Left ventricle myocardium superior (tissue), 1 donor: ENCODE measurements at places on chromosomes 12 and 14. TPM values are rescaled to one million over a fixed set of nuclear protein-coding genes. Genes with fewer than 3 reads are reported as not detected.

DNA sequence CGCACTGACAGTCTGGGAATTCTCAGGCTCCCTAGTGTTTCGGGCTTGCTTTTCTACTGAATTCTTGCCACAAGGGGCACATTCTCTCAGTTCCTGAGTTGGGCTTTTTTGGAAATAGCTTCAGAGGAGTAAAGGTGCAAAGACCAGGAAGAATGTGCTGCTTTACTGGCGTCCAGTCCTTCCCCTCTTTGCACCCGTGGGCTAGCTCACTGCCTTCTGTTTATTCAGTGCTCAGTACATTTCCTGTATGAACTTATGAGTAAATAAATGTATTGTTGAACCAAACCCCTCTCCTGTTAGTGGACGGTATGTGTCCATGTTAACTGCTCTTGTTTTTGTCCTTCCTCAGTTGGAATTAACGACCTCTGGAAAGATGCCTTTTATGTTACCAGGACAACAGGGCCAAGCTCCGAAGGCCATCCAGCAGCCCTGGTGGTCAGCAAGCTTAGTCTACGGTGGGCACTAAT is 24.0 kb downstream of the GSG1 start:
- no peak for DNase-seq

Gene SERPINA5
- total RNA-seq: 4.0 TPM

Gene PNN
- total RNA-seq: 29.0 TPM

Gene EID3
- total RNA-seq: 0.97 TPM

- no peak for DNase-seq
Observed at GRCh38 chr12:95386051-95386450, 87.9 kb upstream of the METAP2 start.

Gene PLEKHD1
- 0.37 TPM for total RNA-seq

GRCh38 chr12:120668868-120669840 is 17.8 kb upstream of the MLEC start:
- DNase-seq: no peak

- no peak for DNase-seq
Observed at GRCh38 chr12:60240891-60241290, 645.1 kb downstream of the SLC16A7 start.

DNA sequence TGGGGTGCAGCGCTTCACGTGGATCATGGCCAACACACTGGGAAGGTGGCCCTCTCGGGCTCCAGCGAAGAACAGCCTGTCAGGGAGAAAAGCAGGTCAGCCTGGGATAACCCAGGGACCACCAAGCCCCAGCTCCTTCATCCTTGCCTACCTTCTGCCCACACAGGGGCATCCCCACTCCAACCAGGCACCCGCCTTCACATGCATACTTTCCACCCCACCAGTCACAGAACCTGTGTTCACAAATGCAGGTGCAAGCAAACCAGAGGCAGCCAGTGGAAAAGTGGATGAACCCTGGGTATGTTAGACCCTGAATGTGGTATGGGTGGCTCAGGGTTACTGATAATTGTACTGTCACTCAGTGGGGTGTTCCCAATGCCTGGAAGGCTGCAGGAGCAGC is 12.4 kb upstream of the CEBPE start:
- no peak for DNase-seq

Gene APOF
- total RNA-seq: not detected

Gene SPPL3
- 34.6 TPM for total RNA-seq

Gene MDGA2
- total RNA-seq: not detected

DNA sequence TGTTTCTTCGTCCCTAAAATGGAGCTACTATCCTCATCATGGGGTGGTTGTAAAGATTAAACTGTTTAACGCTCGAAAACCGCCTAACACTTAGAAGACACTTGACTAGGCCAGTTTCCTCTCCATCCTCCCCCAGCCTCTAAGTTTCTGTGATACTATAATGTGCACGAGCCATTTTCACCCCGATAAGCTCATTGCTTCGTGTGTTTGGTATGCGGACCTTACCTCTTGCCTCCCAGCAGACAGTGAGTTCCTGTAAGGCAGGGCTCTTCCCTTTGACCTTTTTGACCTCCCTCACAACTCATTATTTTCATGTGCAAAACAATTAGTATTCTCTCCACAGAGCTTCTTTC is 499 bp upstream of the GXYLT1 start:
- no peak for DNase-seq

DNA sequence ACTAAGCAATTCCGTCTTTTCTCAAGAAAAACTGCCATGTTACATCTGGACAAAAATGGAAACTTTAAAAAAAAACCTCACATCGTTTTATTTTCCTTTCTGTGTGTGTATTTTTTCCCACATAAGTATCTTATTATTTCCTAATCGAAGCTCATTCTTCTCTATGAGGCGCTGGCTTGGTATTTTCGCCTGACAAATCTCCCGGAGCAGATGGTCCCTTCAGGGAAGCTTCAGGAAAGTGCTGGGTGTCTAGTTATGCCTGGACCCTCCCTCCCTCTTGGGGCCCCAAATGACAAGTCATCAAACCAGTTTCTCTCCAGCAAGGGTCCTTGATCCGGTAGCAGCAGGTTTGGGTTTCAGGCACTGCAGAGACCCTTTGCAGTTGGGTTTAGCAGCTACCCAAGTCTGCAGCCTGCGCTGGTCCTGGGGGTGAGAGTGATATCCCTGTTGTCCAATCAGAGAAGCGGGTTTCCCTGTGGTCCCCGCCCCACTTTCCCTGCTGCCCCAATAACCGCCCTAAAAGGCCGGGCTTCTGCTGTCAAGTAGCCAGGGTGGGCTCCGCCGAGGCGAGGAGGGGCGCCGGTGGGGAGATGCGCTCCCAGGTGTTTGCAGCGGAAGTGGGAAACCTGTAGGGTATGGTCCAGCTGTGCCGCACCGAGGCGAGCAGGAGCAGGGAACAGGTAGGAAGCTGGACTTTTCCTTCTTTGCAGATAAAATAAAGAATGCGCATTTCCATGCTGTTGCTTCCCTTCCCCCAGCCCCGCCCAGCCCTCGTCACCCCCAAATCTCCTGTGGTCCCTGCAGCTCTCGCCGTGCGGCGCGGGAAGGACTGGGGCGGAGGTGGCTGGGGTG is at the start of gene CNTN1:
Gene CNTN1 (plus strand): TSS at position 527 of the 852 bp plus-strand sequence.
- peak; percentile 24 for DNase-seq

Gene SDR9C7
- not detected for total RNA-seq

DNA sequence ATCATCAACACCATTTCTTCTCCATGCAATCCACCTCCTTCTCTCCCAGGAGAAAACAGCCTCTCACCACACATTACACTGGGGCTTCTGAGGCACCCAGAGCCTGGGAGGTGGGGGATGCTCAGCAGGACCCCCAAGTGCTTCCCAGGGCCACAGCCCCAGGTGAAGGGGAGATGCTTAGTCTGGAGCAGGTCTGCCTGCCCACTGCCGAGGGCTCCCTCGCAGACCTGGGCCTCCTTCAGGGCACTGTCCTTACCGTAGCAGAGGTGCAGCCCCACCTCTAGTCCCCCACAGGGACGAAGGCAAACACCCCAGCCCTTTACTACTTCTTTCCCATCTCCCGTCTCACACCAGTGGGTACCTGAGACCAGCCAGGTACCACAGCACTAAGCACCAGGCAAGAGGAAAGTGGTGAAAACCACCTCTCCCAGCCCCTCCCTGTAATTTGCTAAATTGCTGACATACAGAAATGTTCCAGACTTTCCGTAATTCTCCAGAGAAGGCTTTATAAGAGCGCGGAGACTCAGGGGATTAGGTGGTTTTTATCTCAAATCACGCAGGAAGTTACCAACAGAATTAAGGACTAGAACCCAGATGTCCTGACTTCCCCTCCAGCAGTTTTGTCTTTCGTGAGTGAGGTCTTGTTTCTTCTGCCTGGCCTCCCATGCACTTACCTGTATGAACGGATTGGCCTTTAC is 59.0 kb downstream of the PLEKHG3 start:
- no peak for DNase-seq

Gene KRT80
- total RNA-seq: not detected

Gene TAS2R42
- total RNA-seq: not detected

GRCh38 chr12:67091204-67091603 is 178.0 kb upstream of the CAND1 start:
- no peak for DNase-seq

GRCh38 chr12:64001439-64001838 is 156.9 kb downstream of the SRGAP1 start:
- no peak for DNase-seq

Gene LPAR5
- 8.6 TPM for total RNA-seq

Gene LARP4
- total RNA-seq: 55.6 TPM
